ENCODE measurements at places on chromosomes 5 and 9.

GRCh38 chr9:114012126-114012525 is 66.0 kb downstream of the AMBP start:
- H3K27ac ChIP-seq, result no peak overlapping the region
- peaks cover 25% of the 10 kb centered on the region for H3K36me3 ChIP-seq
- H3K4me1 ChIP-seq, result no peaks in the 10 kb centered on the region
- no peak for DNase-seq

GRCh38 chr5:97478483-97478882 is 295.4 kb upstream of the RIOK2 start:
- H3K36me3 ChIP-seq, result no peaks in the 10 kb centered on the region
- DNase-seq, result no peak
- peak overlapping the region; percentile 43 for H3K27ac ChIP-seq
- H3K4me3 ChIP-seq, result no peak overlapping the region

DNA sequence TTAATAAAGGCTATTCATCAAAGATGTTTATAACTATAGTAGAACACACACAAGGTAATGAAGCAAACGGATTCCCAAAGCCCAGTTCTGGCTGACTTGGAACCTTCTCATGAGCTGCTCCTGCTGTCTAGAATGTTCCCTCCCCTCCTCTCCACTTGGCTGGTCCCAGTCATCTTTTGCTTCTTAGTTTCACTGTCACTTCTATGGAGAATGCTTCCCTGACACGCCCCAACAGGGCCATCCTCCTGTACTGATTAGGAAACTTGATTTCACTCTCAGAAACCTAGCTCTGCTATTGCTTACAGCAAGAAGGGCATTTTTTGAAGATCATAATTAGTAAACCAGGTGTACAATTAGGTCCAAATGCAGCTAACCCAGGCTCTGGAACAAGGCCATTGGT is 3.2 kb upstream of the RAPGEF1 start:
- H3K27ac ChIP-seq, result no peak overlapping the region
- H3K4me1 ChIP-seq, result peaks cover 26% of the 10 kb centered on the region
- DNase-seq, result no peak
- H3K27me3 ChIP-seq, result peaks cover 4% of the 10 kb centered on the region

GRCh38 chr5:145718956-145719355 is 116.2 kb downstream of the PRELID2 start:
- H3K36me3 ChIP-seq, result no peaks in the 10 kb centered on the region
- no peak overlapping the region for H3K4me3 ChIP-seq
- no peak overlapping the region for H3K27ac ChIP-seq
- no peak for DNase-seq
- H3K27me3 ChIP-seq, result peaks cover 2% of the 10 kb centered on the region

GRCh38 chr5:11525020-11525419 is 379.2 kb downstream of the CTNND2 start:
- peak overlapping the region; percentile 86 for H3K27ac ChIP-seq
- no peaks in the 10 kb centered on the region for H3K36me3 ChIP-seq
- no peak for DNase-seq
- peaks cover 23% of the 10 kb centered on the region for H3K4me1 ChIP-seq
- no peaks in the 10 kb centered on the region for H3K27me3 ChIP-seq

- no peak overlapping the region for H3K4me3 ChIP-seq
- no peaks in the 10 kb centered on the region for H3K36me3 ChIP-seq
- peaks cover 1% of the 10 kb centered on the region for H3K27me3 ChIP-seq
- peaks cover 2% of the 10 kb centered on the region for H3K4me1 ChIP-seq
- no peak overlapping the region for H3K27ac ChIP-seq
- DNase-seq, result no peak
Observed at GRCh38 chr5:82413302-82414040, 135.3 kb upstream of the RPS23 start.

DNA sequence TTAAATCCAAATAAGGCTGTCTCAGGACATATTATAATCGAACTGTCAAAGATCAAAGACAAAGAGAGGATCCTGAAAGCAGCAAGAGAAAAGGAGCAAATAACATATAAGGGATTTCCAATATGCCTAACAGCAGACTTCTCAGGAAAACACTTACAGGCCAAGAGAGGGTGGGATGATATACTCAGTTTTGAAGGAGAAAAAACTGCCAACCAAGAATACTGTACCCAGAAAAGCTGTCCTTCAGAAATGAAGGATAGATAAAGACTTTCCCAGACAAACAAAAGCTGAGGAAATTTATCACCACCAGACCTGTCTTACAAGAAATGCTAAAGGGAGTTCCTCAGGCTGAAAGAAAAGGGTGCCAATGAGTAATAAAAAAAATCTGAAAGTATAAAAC is 16.0 kb downstream of the EGFLAM start:
- H3K27ac ChIP-seq, result no peak overlapping the region
- H3K27me3 ChIP-seq, result no peaks in the 10 kb centered on the region
- no peak overlapping the region for H3K4me3 ChIP-seq

Measured in endothelial cell (in vitro differentiated cells).